Glomerular endothelial cell (primary cell): ENCODE measurements at places on chromosomes 16 and 17. TPM values are rescaled to one million over a fixed set of nuclear protein-coding genes. Genes with fewer than 3 reads are reported as not detected.

The MFAP4 gene
- total RNA-seq = not detected in 2 replicates

The NPIPB2 gene
- total RNA-seq = 2.4 and 9.4 TPM in 2 replicates

The FBXO39 gene
- 0.29 and 0.58 TPM in 2 replicates for total RNA-seq

The HOXB5 gene
- 2.4 and 7.4 TPM in 2 replicates for total RNA-seq

The C16orf96 gene
- not detected in 2 replicates for total RNA-seq

The FOXL1 gene
- 3.3 and 10.3 TPM in 2 replicates for total RNA-seq

The GPR142 gene
- 0.10 TPM in 1 of 2 replicates, not detected in the other for total RNA-seq

The NUPR1 gene
- total RNA-seq = 0.10 and 0.23 TPM in 2 replicates

The VAT1L gene
- total RNA-seq = 6.4 and 30.6 TPM in 2 replicates

The HDAC5 gene
- 36.3 and 46.9 TPM in 2 replicates for total RNA-seq

The NPIPB6 gene
- 2.2 TPM in 1 of 2 replicates, not detected in the other for total RNA-seq

The AOC3 gene
- total RNA-seq = 0.05 and 0.82 TPM in 2 replicates

The COPZ2 gene
- 16.9 and 17.7 TPM in 2 replicates for total RNA-seq

The MRPS7 gene
- total RNA-seq = 42.6 and 49.4 TPM in 2 replicates

The UTS2R gene
- total RNA-seq = not detected in 2 replicates

The SCGB1C2 gene
- not detected in 2 replicates for total RNA-seq
